Stimulated activated CD8-positive, alpha-beta memory T cell treated with anti-CD3 and anti-CD28 coated beads, Interleukin-4, amount 100 ng/mL, for 4 hours (primary cell): ENCODE measurements at places on chromosomes 4 and X.
A peak's percentile ranks its signal among the peaks of the same experiment; 100 is the strongest.

DNA sequence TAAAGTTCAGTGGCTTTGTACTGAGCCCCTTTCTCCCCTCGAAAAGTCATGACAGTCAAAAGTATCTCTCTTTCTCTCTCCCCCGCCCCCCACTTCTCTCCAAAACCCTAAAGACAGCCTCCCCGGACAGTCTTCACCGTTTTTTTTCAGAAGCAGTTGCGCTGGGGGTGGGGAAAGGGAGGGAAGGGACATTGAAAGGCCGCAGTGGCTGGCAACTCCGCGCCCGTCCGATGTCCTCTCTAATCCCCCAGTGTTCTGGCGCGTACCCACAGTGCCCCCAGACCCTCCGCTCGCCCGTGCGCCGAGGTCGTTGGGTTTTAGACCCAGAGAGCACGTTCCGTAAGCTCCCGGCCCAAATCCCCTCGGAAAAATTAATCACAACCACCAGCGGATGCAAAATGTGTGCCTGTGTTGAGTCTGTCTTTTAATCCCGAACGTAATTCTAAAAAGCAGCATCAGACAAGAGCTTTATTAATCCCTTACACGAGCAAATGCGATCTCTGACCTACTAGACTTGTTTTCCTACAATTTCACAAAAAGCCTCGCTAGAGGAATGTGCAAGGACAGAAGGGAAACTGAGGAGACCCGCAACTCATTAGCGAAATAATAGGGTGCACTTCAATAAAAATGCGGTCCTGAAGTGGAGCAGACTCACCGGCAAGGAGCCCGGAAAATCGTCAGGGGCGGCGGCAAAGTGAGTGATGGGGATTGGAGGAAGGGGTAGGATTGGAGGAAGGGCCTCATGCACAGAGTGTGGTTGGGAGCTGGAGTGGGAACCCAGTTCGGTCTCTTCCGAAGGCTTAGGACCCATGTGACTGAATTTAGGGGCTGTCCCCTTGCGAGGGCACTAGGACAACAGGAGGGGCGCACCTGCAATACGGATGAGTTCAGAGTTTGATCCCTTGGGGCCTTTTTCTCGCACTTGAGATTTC lies 12.2 kb upstream of the PRDM8 start:
- DNase-seq = no peak

DNA sequence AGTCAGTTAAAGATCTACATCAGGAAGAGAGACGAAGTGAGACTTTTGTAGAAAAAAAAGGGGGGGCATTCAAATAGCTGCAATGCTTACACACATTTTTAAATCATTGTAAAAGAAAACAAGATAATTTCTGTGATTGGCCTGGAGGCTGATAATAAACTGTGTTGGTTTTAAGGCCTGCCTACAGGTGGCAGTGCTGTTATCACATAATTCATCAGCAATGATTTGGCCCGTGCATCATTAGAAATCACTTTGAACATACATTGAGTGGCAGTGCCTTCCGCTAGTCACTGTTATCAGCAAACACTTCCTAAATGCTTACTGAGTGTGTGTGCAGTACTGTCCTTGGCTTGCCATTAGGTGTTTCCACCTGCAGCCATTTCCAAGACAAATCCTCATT lies 831.9 kb downstream of the TRIML1 start:
- DNase-seq = no peak

DNA sequence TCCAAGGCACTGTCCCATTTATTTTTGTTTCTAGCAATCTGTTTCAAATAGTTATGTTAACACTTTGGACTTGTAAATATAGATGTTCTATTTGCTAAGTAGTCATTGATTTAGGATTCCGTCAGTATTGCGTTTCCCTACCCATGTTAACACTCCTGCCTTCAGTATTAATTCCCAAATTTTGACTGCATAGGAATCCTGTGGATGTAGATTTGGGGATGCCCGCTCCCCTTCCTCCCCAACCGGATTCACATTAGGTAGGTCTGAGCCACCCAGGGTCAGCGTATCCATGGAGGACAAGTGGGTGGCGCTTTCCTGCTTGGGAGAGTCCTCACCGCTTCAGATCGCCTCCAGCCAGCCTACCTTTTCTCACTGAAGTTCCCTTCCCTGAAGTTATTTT lies 1.1 kb upstream of the SORBS2 start:
- no peak for DNase-seq

DNA sequence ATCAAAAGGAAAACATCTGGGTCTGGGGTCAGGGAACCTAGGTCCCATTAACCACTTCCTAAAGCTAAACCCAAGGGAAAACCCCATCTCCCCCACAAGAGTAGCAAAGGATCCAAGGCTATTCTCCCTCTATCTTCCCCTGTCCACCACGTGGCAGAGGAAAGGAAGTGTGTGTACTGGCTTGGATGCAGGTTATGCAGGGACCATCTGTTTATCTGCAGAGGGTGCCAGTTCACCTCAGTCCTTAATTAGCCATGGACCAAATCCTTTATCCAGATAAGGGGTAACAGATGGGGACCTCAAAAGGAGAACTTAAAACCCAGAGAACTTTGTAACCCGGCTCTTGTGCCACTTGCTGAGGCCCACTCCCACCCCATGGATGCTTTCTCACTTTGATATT lies 135.3 kb downstream of the ZNF518B start:
- DNase-seq = no peak

GRCh38 chrX:126723881-126724280 lies 95.6 kb upstream of the PRR32 start:
- no peak for DNase-seq

- no peak for DNase-seq
These were observed 13.1 kb upstream of the DRP2 start for GRCh38 chrX:101206471-101206870.

- DNase-seq = no peak
These were observed 3.0 kb downstream of the GIMD1 start for GRCh38 chr4:106365613-106366012.

DNA sequence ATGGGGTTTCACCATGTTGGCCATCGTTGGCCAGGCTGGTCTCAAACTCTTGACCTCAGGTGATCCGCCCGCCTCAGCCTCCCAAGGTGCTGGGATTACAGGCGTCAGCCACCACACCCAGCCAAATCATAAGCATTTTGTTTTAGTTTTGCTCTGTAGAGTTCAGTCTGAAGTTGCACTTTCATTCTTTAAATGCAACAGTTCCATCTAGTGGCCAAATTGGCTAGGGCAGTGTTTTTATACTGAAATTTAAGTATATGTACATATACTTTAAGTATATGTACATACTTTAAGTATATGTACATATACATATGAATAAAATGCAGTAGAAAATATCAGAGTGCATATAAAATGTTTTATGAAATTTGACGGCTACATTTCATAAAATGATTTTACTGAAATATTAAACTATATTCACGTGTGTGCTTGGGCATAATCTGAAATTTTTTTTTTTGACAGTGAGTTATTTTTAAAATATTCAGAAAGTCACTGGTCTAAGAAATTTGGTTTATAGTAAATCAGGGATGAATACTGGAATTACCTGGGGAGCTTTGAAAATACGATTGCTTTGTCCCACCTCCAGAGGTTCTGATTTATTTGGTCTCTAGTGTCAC lies 145.5 kb downstream of the NWD2 start:
- DNase-seq = no peak

DNA sequence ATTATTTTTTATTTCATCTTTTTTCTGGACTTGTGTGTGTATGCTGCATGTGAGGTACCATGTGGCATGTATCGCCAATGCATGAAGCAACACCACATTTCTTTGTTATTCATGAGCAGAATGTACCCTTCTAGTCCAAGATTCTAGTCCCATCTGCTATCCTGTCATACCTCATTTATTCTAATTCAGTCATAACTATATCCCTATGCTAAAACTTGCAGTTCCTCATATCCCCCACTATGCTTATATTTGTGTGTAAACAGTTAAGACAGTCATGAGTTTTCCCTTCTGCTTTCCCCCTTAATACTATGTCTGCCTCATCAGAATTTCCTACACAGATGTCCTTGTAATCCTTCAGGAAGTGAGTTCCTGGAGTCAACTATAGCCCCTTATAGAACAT lies 19.7 kb downstream of the OCRL start:
- no peak for DNase-seq

DNA sequence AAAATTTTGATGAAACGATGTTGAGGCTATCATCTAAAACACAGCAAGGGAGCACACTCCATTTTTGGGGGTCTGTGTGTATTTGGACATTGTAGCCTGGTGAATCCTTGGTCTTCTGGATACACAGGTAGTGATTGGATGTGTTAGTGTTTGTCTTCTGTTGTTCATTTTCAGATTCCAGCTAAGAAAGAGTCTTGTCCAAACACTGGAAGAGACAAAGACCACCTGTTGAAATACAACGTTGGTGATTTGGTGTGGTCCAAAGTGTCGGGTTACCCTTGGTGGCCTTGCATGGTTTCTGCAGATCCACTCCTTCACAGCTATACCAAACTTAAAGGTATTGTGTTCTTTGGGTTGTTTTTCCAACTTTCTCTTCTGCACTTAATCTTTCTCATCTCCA lies 32.8 kb downstream of the NSD2 start:
- DNase-seq = no peak

- DNase-seq = no peak
These were observed 235.8 kb downstream of the RBMX2 start for GRCh38 chrX:130637591-130637990.

- DNase-seq = no peak
These were observed 69.2 kb downstream of the ZNF732 start for GRCh38 chr4:236028-236427.

DNA sequence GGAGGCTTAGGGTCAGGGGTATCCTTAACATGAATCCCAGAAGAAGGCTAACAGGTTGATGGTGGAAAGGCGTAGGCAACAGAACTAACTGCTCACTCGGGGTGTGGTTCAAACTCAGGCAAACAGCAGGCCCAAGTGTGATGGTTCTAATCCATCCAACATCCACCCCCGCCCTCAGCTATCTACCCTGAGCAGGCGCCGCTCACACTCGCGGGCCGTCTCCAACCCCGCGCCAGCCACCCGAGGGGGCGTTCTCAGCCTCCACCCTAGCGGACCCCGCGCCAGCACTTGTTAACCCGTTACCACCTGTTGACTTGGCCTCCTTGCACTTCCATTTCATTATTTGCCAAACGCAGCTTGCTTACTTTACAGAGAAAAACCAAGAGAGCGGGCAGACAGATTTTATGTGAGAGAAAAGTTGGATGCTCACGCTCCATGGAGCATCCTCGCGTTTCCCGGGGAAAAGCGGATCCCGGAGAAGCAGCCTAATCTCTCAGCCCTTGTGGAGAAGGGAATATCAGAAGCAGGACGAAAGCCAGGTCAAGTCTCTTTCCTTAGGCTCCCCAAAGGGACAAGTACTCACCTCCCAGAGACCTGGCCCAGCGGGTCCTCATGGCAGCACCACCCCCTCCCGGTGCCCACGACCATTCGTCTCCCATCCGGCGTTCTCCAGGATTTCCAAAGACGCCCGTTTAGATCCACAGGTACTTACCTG lies 773 bp downstream of the SNCA start:
- no peak for DNase-seq

GRCh38 chr4:163166041-163166579 lies 580 bp downstream of the NAF1 start:
- DNase-seq = peak; percentile 20

DNA sequence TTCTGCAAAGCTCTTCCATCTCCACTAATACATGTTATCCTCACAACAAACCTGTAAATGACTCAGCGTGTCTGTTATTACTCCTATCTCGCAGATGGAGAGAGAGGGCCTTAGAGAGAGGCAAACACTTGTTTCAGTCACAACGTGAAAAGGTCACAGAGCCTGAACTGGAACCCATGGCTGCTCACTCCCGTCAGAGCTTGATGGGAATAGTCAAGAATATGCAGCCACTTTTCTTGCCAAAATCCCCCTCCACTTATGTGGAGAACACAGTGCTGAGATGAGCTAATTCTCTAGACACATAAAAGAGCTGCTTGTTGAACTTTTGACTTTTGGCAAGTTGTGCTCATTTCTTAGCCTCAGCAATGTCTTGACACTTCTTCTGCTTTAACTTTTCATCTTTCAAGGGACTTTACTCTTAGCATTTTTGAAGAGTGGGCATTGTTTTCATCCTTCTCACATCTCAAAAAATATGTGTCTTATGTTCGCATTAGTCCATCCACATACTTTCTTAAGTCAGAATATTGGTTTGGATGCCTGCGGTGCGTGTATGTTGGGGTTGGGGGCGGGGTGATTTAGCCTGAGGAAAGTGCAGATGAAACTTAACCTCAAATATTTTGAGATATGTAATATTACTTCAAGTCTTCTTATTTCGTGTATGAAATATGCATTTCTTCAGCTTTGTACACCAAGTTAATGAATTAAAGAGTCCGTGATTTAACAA lies 69.2 kb downstream of the SYNPO2 start:
- DNase-seq = no peak

DNA sequence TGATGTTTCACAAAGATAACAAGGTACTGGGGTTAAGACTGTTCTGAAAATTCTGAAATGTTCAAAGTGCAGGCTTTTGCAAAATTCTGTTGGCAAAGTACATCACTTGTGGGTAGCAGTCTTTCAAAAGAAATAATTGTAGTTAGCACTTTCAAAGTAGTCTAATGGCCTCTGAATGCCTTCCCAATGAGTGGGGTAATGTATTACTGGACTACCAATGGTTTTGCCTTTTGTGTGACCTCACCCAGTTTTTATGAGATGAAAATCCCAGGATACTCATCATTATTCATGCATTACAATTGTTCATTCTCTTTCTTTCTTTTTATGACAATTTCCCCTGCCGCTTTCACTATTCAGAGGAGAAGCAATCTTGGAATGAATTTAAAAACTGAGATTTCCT lies 686.1 kb downstream of the GLUD2 start:
- no peak for DNase-seq

DNA sequence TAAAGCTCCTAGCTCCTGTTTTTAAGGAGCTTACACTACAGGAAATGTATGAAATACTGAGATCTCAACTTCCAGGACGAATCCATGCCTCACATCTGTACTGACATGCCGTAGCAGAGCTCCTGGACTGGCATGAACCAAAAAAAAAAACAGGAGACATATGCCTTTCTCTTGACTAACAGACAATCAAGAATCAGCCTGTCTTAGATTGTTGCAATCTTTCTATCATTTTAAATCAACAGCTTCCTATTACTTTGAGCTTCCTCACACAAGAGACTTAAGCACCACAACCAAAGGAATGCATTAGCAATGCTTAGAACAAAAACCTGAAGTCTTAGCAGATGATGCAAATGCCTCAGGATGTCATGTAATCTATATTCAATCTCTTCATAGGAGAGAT lies 34.7 kb upstream of the AREG start:
- DNase-seq = no peak

DNA sequence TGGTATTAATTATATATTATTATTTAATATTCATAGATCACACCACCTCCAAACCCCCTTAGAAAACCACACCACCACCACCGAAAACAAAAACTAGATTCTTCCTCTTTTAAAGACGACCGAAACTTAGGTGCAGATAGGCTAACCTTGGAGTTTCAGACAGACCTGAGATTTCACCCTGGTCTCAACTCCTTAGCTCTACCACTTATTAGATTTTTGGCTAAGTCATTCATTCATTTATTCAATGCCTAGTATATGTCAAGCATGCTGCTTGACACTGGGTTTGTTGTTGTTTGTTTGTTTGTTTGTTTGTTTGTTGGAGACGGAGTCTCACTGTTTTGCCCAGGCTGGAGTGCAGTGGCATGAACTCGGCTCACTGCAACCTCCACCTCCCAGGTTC lies 9.5 kb upstream of the BMP2K start:
- DNase-seq = no peak

- no peak for DNase-seq
These were observed 13.3 kb downstream of the SPCS3 start for GRCh38 chr4:176333076-176333475.
